Cardiac ventricle fibroblast (primary cell): ENCODE measurements at places on chromosomes 16 and 17. TPM values are rescaled to one million over a fixed set of nuclear protein-coding genes. Genes with fewer than 3 reads are reported as not detected.

ABCA6 gene
- total RNA-seq: 98.0 and 110 TPM in 2 replicates

TTLL6 gene
- total RNA-seq: not detected in 2 replicates

WNK4 gene
- total RNA-seq: 1.4 and 1.5 TPM in 2 replicates

FASN gene
- total RNA-seq: 100 and 104 TPM in 2 replicates

ODAD4 gene
- total RNA-seq: 0.06 and 0.20 TPM in 2 replicates

CCL1 gene
- not detected in 2 replicates for total RNA-seq

ELMO3 gene
- 0.06 and 0.83 TPM in 2 replicates for total RNA-seq

RAMP2 gene
- total RNA-seq: 0.24 and 1.8 TPM in 2 replicates

CLEC3A gene
- not detected in 2 replicates for total RNA-seq

CX3CL1 gene
- 3.4 and 5.6 TPM in 2 replicates for total RNA-seq

FBXW10 gene
- 0.10 TPM in 1 of 2 replicates, not detected in the other for total RNA-seq
